ENCODE measurements at places on chromosomes 5 and 9.

GRCh38 chr9:134475011-134475790 is 148.9 kb downstream of the RXRA start:
- DNase-seq, result peak; percentile 9

GRCh38 chr9:108297073-108297472 is 558.7 kb downstream of the ACTL7B start:
- no peak for DNase-seq

- DNase-seq, result no peak
Observed at GRCh38 chr5:31122998-31123951, 70.2 kb upstream of the CDH6 start.

DNA sequence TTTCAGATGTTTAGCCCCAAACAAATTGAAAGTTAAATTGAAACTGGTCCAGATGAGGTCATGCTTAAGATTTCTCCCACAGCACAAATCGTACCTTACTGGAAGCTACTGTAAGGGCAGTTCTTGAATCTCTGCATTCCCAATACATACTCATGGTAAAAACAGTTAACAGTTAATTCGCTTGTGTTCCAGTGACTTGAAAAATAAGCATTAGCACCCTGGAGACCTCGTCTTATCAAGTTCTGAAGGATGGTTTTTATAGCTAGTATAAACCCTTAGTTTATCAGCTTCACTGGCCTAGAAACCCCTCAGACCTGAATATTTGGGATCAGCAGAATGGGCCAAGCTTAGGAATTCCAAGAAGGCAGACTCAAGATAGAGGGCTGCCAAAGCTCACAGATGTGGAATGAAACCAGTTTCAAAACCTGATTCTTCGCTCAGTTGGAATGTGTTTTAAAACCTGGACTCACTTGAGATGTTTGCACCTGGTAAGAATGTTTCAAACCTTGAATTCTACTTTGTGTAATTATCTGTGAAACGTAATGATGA is 103.6 kb downstream of the C9orf152 start:
- no peak for DNase-seq

DNA sequence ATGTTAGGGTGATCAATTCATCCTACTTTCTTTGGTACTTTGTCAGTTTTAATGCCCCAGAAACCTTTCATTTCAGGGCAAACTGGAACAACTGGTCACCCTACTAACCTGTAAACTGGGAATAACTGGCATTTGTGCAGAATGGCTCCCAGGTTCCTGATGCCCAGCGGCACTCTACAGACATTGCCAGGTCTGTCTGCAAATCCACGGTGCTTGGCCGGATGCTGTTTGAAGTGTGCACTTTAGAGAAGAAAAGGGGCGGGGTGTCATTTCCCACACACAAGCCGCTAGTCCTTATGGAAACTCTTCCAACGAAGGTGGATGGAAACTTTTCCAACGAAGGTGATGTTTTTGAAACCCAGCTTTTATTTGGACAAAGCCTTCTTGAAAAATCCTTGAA is 49.9 kb upstream of the OTULINL start:
- DNase-seq, result no peak

Data from glomerular endothelial cell (primary cell).